ENCODE measurements at places on chromosomes 6 and 20.

- no peak for DNase-seq
Measured at GRCh38 chr20:50555662-50556061, 45.5 kb downstream of the PTPN1 start.

DNA sequence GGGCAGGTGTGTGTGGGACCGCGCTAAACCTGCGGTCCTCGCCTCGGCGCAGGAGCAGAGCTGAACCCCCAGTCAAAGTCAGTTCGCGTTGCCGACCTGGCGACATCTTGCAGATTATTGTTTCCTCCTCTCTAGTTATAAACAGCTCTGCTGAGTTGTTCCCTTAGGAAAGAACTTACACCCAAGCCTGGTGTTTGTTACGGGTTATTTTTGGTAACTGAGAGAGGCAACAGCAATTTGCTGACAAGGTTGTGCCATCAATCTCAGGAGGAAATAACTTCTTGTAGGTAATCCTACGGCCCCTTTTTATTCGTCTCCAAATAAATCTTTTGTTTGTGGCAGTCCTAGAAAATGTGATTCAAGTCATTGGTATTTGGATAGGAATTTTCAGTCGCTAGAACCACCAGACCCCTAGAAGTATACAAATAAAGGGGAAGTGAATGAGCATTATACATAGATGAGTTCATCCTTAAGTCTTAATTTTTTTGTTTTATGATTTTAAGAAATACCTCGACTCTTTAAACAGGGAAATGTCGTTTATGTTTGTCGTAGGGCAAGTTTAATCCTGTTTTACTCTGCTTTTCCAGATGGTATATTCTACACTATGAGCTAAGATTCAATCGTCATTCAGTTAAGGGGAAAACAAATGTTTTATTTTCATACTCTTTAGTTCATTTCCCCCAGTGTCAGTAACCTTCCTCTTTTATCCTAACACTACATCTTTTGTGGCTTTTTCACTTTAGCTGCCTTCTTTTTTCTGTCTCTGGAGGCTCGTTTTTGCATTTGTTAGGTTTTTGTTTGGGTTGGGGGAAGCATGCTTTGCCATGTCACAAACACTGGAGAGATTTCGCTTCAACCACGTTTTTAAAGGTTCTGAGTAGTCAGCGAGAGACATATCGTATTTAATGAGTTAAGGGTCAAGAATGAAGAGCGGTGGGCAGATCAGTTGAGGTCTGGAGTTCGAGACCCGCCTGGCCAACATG, 1.2 kb downstream of the PM20D2 start:
- peak; percentile 59 for DNase-seq

DNA sequence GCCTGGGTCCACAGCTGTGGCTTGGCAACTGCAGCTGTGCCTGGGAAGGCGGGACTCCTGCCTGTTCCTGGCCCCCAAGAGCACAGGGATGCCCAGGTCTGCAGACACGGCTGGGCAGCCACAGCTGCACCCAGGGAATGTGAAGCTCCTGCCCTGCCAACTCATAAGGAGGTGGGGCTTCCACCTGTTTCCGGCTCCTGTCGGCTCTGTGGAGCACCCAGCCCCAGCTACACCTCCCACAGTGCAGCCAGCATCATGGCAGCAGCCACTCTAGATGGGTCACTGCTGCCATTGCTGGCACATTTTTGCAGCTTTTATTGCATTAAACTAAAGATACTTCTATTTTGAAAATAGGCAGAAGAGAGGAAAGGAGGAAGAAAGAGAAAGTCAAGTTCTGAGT, 207.9 kb downstream of the SAMD5 start:
- no peak for DNase-seq

DNA sequence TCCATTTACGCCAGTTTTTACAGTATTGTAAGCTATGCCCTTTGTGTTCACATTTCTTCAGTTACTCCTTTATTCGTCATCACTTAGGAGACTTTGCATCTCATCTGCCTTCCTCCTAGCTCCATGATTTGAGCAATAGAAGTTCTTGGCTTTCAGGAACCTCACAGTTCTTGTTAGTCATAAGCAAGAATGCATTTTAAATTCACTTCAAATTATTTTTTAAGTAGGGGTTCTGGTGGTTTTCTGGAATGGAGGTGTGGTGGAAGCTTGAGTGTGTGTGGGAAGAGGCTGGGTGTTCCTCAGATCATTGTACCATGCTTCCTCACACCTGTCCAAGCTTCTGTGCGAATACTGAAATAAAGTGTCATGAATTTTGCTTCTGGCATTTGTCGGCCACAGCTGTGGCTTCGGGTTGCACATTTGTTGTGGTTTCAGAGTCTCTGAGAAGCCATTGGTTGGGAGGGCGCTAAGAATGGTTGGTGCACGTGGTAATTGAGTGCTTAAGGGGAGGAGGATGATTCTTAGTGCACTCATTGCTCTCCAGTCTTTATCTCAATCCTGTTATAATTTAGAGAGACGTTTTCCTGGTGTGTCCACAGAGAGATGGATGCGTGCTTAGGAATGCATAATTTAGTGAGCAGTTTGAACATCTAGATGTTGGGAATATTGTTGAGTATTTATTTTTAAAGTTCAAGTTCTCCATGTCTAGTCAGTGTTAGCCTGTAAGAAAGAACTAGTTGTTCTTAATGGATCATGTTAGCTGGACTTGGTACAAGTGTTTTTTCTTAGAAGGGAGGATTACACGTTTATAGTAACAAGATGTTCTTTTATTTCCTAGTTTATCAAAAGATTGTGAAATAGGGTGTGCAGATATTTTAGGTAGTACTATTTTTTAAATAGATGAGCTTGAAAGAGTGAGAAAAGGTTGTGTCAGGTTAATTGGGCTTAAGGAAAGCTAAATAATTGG, 31.9 kb downstream of the FOXO3 start:
- peak; percentile 89 for DNase-seq

- no peak for DNase-seq
Measured at GRCh38 chr6:54929245-54929909, 82.8 kb downstream of the FAM83B start.

GRCh38 chr6:119022796-119023195, 55.7 kb downstream of the FAM184A start:
- DNase-seq: no peak

GRCh38 chr20:57509665-57510237, 15.2 kb downstream of the CTCFL start:
- no peak for DNase-seq

DNA sequence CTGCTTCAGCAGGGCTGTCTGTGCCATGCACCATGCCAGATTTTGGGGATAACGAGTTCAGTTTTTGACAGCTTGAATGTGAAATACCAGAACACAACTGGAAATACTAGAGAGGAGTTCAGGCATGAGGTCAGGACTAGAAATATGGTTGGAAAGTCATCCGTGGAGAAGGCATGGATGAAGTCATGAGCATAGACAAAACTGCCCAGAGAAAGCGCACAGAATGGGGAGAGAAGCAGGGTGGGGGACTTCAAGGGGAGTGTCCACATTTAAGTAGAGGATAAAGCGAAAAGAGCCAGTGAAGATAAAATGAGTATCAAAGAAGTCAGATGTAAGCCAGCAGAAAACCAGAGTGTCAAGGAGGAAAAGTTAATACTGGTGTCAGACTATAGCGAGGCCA, 653.4 kb upstream of the ARID1B start:
- no peak for DNase-seq

GRCh38 chr6:152854086-152854795, 103.6 kb downstream of the VIP start:
- DNase-seq: no peak

DNA sequence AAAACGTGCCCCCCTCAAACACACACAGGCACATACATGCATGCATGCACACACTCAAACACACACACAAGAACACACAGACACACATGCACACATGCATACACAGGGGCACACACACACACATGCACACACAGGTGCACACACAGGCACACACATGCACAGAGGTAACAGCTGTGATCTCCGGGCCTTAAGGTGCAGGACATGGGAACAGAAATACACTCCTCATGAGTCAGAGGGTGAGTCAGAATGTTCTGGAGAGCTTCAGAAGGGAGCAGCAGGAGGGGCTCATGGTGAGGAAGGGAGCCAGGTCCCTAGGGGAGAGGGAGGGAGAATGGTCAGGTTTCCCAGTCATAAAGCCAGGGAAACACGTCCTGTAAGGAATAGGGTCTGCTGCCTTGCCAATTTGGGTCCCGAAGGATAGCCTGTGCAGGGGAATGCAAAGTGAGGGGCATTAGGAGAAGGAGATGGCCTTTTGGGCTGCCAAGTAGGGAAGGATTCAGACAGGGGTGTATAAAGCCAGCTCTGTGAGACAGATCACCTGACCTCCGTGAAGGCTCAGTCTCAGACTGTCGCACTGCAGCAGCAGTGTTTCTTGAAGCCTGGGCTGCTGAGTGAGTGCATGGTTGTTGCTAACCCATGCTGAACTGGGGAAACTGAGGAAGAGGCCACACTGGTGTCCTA, 123.9 kb downstream of the MAFB start:
- peak; percentile 83 for DNase-seq

- DNase-seq: no peak
Measured at GRCh38 chr6:137927777-137928218, 60.7 kb downstream of the TNFAIP3 start.

DNA sequence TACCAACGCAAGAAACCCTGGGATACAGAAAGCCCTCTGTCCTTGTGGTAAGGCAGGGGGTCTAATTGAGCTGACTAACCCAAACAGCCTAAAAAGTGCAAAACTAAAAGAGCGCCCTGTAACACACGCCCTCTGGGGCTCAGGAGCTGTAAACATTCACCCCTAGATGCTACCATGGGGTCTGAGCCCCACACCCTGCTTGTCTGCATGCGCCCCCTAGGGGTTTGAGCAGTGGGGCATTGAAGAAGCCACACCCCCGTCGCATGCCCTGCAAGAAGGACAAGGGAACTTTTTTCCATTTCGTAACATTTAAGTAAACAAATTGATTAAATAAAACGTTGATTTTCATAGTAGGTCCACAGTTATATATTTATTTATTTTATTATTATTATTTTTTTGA, 616.9 kb upstream of the MAN1A1 start:
- DNase-seq: no peak

GRCh38 chr6:43687437-43688347, at the start of gene MRPS18A:
Gene MRPS18A, minus strand, starts transcription at chr6:43687791. Its CDS starts 12 bp downstream, at chr6:43687779.
- peak; percentile 55 for DNase-seq

DNA sequence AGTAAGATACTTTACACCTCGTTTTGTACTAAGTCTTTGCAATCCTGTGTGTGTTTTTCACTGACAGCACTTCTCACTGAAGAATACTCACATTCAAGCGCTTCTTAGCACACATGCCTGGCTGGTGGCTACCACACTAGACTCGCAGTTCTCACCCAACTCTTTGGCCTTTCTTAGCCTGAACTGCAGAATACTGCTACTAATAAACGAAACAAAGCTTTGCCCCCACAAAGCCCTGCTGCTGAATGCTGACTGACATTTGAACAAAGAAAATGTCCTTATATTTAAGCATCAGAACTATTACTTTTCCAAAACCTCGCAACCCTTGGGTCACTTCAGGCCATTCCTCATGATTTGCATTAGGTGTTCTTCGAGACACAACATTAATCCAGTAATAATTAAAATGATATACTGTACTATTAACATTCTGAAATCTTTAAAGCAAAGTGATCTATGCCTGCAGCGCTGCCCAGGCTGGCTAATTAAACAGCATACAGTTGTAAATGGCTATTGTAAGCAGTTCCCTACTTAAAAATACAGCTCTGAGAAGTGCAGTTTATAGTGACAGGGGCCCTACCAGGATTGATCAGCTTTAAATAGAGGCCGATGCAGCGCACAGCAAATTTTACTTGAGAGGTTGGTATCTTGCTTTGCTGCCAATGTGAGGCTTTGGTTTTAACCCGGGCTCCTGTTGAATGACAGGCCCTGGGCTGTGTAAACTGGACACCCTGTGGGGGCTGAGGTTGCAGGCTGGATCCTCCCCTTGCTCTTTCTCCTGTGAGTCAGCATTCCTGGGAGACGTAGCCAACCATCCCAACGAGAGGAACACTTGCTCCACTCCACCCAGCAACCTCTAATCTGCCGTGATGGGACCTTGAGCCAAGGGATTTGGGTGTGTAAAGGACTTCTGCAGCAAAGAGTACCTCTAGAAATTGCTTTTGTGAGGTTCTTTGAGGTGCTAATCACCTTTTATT, 899.0 kb downstream of the TFAP2A start:
- DNase-seq: peak; percentile 88

- DNase-seq: peak; percentile 65
Measured at GRCh38 chr6:150466196-150466595, 97.4 kb downstream of the IYD start.

DNA sequence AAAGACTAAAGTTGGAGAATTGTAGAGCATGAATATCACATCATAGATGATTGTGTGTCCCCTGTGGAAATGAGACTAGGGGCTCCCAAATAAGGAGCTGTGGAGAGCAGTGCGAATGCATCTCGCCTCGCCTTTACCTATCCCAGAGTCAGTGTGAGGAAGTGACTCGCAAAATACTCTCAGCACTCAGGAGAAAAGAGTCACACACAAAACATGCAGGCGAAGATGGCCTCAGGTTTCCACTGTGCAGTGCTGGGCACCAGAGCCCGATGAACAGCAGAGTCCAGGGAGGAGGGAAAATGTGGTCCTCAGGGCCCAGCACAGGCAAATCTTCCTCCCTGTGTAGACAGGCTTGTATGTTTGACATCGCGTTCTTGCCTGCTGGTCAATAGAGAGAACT, 126.5 kb upstream of the AFDN start:
- no peak for DNase-seq

DNA sequence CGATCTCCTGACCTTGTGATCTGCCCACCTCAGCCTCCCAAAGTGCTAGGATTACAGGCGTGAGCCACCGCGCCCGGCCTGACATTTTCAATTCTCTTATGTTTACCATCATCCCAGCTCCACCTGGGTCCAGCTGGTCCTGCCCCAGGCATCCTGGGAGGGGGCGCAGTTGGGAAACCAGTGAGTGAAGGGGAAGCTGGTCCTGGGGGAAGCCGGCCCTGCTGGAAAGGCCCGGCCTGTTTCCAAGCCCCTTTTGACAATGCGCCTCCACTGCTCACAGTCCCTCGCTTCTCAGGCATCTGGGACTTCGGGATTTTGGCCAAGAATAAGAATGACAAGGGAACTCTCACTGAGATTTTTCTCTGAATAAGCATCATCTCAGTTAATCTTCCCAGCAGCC, 14.2 kb downstream of the SLC13A3 start:
- DNase-seq: no peak

- no peak for DNase-seq
Measured at GRCh38 chr6:50993941-50994720, 175.5 kb downstream of the TFAP2B start.

DNA sequence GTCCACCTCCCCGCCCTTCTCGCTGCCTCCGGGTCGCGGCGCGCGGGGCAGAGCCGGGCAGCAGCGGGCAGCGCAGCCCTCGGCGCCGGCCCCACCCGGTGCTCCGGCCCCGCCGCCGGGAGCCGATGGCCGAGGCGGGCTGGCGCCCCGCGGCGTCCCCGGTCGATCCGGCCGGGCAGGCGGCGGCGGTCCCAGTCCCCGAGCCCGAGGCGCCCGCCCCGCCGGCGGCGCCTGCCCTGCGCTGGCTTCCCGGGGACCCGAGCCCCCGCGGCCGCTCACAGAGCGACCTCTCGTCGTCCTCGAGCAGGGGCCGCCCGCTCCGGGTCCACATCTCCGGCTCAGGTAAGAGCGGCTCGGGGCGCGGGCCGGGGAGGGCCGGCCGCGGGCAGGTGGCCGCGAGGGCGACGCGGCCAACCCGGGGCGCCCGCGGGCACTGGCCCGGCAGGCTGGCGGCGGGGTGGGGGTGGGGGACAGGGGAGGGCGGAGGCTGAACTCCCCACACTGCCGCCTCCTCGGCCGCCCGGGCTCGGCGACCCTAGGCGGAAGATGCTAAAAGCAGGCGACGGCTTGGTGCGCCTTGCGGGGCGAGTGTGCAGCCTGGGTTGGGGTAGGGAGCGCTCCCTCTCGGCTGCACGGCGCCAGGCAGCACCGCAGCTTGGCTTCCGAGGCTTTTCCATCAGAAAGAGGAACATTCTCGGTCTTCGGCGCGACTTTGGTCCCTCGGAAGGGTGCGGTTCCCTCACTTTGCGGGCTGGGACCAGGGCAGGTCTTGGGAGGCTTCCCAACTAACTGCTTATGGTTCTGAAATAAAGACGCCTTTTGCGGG, 25.6 kb upstream of the FUCA2 start:
- peak; percentile 37 for DNase-seq
